NCI-H187 treated with DMSO at 0.1 percent for 48 hours (cell line): ENCODE measurements at places on chromosomes 11 and 22.

DNA sequence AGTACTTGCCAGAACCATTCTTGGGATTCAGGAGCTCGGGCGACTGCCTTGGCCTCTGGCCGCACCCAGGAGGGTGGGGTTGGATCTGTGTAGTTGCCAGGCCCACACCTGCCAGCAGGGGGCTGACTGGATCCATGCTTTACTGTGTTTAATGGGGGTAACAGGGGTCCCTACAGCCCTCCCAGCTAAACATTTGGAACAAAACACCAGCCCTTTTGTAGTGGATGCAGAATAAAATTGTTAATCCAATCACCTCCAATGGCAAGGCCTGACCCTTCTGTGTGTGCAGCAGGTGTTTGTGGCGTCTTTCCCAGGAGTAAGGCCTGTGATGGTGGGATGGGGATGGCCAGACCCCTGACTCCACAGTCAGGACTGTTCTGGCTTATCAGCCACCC lies 22.5 kb downstream of the SUN2 start:
- no peak for DNase-seq

GRCh38 chr22:45125188-45125587 lies 38.5 kb upstream of the NUP50 start:
- no peak for DNase-seq

DNA sequence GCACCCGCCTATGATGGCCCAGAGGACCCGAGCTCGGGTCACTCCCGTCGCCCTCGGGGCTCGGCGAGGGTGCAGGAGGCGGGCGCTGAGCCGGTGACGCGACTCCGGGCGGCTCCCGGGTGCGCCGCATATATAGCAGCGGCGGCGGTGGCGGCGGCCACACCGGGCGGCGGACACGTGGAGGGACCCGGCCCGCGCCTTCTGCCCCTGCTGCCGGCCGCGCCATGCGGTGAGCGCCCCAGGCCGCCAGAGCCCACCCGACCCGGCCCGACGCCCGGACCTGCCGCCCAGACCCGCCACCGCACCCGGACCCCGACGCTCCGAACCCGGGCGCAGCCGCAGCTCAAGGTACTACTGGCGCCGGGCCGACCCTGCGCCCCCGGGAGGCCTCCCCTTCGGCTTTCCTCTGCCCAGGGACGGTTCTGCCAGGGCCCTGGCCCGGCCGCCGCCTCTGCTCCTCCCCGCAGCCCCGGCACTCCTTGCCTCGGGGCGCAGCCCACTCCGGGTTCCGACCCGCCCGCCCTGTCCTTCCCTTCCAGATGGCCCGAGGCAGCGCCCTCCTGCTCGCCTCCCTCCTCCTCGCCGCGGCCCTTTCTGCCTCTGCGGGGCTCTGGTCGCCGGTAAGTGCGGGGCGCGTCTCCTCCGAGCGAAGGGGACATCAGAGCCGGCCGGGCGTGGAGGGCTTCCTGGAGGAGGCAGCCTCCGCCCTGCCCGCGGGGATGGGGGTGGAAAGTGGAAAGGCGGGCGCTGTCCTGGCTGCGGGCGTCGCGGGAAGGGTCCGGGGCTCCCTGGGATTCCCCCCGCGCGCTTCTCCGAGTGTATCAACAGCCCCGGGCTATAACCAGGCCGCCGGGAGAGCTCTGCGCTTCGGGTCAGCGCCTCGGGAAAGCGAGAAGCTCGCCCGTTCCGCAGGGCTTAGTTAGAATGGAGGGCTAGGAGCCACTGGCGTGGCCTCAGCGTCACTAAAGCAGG lies at the start of gene GAL:
Gene GAL, plus strand, starts transcription at position 160 of the 972 bp plus-strand sequence. Its CDS starts 380 bp downstream, at position 540.
- no peak for DNase-seq

DNA sequence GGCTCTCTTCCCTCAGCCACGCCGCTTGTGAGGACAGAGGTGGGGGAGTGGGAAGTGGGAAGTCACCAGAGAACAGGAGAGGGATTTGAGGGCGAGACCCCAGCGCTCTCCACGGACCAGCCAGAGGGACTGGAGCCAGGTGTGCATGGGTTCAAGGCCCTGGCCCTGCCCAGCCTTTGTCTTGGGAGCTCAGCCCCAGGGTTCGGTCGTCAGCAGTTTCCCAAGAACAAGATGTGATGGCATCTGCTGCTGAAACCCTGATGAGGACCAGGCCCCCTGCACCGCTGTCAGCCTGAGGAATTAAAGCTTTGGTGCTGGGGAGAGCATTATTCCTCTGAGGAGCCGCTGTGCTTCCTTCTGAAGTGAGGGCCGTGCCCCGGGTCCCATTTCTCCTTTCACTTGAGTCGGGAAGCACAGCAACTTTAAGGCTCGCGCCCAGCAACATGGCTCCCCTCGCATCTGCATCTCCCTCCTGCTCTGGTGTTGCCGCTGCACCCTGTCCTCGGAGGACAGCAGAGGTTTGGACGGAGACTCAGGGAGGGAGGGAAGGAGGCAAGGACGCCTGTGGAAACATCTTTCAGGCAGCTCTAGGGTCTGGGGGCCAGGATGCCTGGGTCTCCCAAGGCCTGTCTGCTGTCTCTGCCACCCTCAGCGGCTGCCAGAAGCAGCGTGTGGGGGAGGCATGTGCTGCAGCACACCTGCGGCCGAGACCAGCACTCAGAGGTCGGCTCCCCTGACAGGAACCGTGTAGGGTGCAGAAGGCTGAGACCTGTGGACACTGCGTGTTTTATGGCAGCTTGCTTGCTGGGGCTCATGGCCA lies 3.8 kb downstream of the IFITM5 start:
- no peak for DNase-seq

GRCh38 chr22:33565580-33565995 lies 354.7 kb downstream of the LARGE1 start:
- peak; percentile 53 for DNase-seq

DNA sequence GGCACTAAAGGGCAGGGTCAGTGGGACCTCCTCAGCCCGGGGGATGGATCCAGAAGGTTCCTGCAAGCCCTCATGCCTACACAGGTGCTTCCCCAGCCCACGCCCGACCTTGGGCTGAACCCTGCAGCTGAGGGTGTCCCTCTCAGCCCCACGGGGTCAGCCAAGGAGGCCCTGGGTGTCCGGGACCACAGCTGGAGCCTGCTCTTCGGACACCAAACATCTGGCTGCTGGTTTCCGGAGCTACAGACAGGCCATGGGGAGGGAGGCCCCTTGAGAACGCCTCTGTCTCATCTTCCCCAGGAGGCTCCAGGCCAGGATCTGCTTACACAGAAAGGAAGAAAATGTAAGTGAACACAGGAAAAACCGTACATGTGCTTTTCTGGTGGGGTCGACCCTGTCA lies 355.7 kb downstream of the MN1 start:
- DNase-seq = no peak

GRCh38 chr11:7353100-7353499 lies 101.4 kb downstream of the SYT9 start:
- DNase-seq = no peak

GRCh38 chr22:41289671-41290070 lies 3.7 kb upstream of the RANGAP1 start:
- no peak for DNase-seq

DNA sequence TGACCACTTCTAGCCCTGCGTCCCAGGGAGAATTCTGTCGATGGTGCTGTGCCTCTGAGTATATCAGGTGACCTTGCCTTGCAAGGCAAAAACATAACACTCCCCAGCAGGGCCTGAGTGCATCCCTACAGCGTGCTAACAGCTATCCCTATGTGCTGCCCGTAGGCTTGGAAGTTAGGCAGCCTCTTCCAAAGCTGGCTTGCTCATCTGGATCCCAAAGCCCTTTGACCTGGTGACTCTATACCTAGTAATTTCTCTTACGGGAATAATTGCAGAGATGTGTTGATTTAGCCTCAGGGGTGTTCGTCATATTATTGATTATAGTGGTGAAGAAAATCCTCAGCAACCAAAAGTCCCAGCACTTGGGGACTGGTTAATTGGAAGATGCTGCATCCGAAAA lies 32.6 kb upstream of the CRYBB3 start:
- DNase-seq = no peak

- DNase-seq = no peak
Observed at GRCh38 chr11:79371152-79371551, 69.7 kb downstream of the TENM4 start.

GRCh38 chr11:34508524-34508923 lies 5.1 kb downstream of the ELF5 start:
- DNase-seq = no peak

DNA sequence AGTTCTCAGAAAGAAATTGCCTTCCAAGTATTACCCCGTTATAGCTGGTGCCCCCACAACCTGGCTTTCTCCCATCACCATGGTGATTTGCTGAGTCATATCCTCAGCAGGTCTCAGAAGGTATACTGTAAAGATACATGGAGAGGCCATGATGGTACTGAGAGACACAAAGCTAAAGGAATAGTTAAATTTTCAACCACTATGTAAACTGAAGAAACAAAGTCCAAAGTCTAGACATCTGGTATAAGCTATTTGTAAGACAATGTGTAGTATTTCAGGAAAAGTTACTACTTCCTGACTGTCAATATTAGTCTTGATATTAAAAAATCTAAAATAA lies 377.1 kb downstream of the DCDC1 start:
- DNase-seq = no peak

DNA sequence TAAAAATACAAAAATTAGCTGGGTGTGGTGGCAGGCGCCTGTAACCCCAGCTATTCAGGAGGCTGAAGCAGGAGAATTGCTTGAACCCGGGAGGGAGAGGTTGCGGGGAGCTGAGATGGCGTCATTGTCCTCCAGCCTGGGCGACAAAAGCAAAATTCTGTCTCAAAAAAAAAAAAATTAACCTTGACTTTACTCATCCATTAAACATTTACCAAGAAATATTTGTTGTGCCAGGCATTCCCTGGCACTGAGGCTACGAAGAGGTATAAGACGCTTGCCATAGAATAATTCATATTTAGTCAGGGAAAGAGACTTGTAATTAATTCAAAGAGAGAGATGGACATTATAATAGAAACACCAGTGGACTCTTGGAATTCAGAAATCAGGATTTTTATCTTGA lies 13.2 kb upstream of the PAFAH1B2 start:
- DNase-seq = no peak

DNA sequence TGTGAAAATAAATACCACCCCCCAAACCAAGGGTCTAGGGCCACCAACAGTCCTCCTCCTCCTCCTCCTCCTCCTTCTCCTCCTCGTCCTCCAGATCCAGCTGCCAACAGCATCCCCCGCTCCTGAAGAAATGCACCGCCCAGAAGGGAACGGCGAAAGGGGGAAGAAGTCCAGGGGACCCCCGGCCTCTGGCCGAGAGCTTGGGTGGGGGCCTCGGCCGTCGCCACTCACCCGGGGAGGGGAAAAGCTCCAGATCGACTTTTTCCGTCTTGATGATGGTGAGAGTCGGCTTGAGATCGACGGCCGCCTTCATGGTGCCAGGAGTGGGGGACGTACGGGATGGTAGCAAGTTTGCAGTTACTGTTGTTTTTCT lies 65.7 kb downstream of the ETS1 start:
- DNase-seq = no peak

- no peak for DNase-seq
Observed at GRCh38 chr11:66489636-66490035, 9.4 kb downstream of the DPP3 start.

DNA sequence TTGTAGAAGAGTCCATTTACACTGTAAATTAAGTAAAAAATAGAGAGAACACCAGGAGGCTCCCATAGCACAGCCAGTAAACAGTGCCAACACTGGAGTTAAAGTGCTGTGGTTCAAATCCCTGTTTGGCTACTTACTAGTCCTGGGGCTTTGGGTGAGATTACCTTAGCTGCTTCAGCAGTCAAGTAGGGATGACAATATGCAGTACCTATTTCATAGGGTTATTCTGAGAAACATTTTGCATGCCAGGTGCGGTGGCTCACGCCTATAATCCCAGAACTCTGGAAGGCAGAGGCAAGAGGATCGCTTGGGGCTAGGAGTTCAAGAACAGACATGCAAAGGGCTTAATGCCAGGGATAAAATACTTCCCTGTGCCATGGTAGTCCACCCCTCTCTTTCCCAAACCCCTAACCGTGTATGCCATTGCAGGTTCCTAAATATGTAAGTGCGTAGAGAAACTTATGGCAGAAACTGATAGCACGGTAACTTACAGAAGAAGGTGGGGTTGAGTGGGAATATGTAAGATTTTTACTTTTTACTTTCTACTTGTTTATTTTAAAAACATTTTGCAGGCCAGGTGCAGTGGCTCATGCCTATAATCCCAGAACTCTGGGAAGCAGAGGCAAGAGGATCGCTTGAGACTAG lies 86.4 kb upstream of the PICALM start:
- DNase-seq = no peak

DNA sequence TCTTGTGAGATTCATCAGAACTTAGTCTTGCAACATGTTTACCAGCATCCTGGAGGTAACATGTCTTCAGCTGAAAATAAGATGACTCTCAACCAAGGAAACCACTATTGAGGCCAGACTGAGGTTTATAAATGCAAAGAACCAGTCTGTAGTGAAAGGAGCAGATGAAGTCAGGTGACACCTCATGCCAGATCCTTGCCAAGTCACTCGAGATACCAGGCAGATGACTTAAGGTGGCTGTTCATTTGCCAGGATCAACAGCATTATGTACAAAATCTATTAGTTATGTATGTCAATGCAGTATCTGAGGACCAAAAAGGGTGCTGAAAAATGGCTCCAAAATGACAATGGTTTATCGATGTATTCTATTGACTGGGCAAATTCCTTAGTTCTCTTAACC lies 100.0 kb upstream of the SOX6 start:
- DNase-seq = no peak

- no peak for DNase-seq
Observed at GRCh38 chr11:128898580-128899344, 7.6 kb downstream of the KCNJ5 start.

DNA sequence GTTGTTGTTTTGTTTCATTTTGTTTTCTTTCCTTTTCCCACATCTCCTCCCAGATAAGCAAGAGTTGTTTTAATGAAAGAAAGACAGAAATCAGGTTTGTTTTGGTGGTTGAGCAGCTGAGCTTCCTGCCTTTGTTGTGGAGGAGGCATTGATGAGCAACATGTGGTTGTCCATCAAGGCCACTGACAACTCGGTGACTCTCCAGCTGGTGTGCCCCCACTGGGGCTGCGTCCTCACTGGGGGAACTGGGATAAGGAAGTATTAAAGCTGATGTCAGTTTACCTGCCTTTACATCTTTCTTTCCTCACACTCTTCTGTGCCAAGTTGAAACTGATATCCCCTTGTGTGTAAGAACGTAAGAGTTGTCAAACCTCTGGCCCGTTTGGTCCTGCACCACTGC lies 5.9 kb downstream of the VPS26B start:
- DNase-seq = no peak

GRCh38 chr11:77449060-77449521 lies 24.8 kb downstream of the PAK1 start:
- DNase-seq = no peak

- DNase-seq = no peak
Observed at GRCh38 chr11:16511116-16512114, 155.1 kb upstream of the SOX6 start.

DNA sequence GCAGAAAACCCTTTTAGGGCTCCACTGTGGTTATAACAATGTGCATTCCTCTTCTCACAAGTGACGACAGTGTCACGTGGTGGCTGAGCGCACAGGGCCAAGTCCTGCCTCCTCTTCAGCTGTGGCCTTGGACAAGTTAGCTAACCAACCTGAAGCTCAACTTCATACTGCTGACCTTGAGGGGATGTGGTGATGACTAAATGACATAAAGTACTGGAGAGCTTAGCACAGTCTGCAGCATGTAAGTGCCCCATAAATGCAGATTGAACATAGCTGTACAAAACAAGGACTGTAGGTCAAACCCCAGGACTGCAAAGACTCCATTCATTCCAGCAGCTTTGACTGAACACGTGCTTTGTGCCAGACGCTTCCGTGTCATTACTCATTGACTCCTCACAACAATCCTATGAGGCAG lies 20.1 kb upstream of the MRGPRX2 start:
- no peak for DNase-seq
